ENCODE measurements at places on chromosomes 16 and 17.

DNA sequence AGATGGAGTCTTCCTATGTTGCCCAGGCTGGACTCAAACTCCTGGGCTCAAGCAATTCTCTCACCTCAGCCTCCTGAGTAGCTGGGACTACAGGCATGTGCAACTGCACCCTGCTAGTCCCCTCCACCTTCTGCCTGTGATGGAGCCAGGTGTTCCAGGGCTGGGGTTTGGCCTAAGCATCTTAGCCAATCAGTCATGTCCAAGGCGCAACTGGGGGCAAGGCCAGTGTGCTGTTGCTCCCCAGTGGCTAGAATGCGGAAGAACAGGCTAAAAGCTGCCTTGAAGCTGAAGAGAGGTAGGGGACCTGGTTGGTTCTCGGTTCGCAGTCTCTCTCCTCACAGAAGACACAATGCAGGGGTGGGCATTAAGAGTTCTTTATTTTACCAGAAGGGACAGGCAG lies 18.6 kb downstream of the FLOT2 start:
- no peak for DNase-seq

GRCh38 chr17:80257716-80258213 lies 2.9 kb upstream of the RNF213 start:
- no peak for DNase-seq

GRCh38 chr16:69469807-69470561 lies 45.6 kb downstream of the CYB5B start:
- DNase-seq: peak; percentile 69

- no peak for DNase-seq
These were observed 26.1 kb upstream of the TOB1 start for GRCh38 chr17:50892101-50892776.

DNA sequence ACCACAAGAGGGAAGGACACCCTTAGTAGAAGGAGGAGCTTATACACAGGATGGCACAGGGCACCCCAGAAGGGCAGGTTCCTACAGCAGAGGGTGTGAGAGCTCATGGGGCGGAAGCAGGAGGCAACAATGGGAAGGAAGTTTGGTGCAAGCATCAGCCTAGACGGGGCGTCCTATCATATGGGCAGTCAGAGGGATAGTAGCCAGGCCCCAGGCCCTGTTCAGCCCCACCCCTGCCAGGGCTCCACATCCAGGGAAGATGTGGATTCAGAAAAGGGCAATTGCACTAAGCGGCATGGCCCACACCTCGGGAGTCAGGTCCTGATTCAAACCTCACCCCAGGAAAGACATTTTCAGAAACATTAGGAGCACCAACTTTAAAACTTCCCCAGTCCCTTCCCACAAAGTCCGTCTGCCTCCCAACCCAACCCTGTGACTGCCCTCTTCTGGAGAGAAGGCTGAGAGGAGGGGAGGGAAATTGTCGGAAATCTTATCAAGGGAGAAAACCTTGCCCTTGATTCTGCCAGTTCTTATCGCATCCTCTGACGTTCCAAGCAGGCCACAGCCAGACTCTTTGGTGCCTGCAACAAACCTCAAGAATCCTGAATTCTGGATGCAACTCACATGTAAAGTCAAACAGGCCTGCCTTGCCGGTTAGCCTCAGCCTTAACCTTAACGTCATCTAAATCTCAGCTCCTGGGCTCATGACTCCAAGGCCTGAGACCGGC lies 198.8 kb upstream of the CDH5 start:
- DNase-seq: no peak

GRCh38 chr17:42843358-42843934 lies 934 bp upstream of the AOC2 start:
- DNase-seq: no peak

DNA sequence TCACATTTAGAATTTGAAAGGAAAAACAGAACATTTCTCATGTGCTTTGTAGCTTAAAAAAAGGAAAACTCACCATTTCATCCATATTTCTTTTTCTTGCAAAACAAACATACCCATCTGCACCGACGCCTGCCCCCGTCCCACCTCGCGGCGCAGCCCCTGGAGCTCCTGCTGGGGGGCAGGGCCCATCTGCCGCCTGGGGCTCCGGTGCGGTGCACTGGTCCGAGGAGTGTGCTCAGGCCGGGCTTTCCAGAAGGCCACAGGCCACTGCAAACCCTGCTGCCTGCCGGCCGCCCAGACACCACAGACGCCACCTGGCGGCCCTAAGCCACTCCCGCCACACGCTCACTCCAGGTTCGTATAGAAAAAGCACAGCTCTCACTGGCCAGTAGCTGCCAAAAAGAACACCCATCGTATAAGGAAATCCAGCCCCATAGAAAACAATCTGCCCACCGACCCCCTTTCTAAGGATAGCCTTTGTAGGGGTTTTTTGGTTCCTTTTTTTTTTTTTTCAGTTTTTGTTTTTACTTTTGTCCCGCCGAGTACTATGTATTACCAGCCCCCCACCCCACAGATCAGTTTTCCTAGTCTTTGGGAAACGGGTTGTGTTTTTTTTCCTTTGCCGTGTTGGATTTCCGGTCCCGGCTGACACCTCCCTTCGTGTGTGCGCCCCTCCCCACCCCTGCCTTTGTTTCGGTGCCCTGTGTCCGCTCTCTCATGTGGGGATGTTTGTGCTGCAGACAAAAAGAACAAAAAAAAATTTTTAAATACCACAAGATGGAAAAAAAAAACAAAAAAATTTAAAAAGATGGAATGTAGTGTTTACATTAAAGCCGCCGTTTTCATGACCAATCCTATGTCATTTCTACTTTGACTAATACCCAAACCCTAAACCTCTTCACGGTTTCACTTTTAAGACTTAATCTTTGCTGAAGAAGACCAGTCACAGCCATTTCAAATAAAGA lies 68.8 kb downstream of the AMFR start:
- DNase-seq: peak; percentile 28

GRCh38 chr16:84806256-84806889 lies 13.4 kb upstream of the CRISPLD2 start:
- DNase-seq: peak; percentile 50

DNA sequence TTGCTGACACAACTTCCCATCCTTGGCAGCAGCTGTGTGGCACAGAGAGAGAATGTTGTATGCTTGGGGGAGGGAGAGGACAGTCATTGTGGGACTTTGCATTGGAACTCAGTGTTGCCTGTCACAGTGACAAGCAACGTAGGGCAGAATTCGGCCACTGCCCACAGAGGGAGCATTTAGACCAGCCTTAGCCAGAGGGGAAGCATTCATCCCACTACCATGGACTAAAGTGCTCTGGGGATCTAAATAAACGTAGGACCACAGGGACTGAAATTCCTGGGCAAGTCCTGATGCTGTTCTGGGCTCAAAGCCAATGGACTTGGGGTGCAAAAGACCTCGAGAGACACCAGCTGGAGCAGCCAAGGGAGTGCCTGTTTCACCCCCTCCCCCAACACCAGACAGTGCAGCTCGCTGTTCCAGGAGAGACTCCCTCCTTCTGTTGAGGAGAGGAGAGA lies 44.9 kb downstream of the ABCA8 start:
- DNase-seq: no peak

DNA sequence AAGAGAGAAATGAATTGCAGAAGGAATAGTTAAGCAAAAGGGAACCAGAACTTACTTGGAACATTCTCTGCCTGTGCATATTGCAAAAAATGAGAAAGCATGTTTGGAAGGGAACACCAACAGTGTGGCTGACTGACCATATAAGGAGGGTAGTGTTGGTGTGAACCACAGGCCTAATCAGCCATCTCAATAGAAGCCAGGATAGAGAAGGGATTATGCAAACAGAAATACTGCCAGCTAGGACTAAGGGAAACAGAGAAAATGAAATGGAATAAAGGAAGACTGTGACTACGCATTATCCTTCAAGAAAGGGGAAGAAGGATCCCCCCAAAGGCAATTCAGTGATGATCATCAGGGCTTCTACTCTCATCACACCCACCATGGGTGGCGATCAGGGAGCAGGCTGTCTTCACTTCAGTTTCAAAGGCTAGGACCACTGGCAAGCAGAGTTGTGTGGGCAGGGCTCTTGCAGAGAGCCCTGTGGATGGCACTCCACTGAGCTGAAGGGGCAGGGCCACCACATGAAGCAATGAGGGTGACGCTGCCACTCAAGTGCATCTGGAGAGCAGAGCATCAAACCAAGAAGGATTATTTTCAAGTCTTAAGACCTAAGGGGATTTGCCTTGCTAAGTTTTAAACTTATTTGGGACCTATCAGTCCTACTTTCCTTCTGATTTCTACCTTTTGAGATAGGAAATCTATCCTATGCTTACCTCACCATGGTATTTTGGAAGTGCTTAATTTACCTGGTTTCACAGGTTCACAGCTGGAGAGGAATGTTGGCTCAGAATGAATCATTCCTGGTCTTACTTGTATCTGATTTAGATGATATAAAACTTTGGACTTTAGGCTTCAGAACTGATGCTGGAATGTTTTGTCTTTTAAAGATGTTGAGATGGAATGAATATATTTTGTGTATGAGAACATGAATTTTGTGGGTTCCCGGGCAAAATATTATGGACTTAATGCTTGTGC lies 140.5 kb downstream of the SSH2 start:
- DNase-seq: no peak

- no peak for DNase-seq
These were observed 702 bp downstream of the TENT4B start for GRCh38 chr16:50153596-50154419.

DNA sequence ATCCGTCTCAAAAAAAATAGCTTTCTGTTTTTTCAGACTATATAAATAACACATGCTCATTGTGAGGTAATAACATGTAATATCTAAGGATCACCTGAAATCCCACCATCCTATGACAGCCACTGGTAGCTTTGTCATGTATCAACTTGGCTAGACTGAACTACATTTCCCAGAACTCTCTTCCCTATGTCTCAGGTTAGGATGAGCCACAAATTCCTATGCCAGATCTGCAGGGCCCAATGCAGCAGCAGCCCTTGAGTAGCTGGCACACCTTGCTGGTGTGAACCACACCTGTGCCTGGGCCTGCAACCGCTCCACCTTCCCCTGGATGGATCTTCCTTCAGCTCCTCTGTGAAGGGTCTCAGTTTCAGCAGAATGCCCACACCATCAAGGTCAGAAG lies 28.1 kb downstream of the OGFOD1 start:
- DNase-seq: no peak

DNA sequence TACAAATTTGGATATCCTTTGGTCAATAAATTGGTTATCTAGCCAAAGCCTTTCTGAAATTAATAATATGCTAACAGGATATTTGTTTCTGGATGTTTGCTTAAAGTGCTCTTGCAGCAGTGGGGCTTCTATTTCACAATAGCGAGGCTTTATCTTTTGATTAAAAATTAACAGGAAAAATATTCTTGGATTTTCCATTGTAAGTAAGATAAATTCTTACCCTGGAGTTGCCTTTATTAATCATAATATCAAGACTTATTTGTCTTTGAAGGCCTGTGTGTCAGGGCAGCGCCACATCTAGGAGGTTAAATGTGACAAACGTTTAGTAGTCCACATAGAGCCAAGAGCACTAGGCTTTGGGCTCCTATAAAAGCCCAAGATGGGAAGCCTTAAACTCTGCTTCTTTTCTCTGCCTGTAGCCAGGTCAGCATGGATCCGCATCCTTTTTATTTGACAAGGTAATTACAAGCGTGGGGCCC lies 5.3 kb downstream of the TMEM97 start:
- DNase-seq: no peak

DNA sequence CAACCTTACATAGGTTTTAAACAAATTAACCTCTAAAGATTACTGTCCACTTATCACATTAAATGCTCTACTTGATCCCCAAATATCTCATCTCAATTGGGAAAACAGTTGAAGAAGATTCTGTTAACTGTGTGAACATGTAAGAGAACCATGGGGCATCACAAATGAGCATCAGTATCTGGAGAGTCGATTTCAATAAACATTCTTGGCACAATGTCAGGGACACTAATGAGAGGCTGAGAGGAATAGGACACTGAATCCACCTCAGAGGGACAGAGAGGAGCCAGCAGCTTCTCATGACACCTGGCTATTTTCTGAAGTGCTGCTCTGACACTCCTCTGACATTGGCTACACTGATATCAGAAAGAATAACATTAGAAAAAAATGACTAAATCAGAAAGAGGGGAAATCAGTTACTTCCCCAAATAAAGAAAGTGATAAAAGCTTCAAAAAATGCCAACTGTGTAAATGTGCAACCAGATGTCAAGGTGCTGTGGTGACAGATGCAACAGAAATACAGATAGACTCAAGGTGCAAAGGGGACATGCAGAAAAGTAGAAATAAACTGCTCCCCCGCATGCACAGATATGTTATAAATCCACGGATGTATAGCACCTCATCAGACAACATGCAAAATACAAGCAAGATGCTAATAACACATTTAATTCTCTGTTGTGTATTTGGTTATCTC lies 67.4 kb downstream of the SNX11 start:
- DNase-seq: no peak

- DNase-seq: no peak
These were observed 120.6 kb upstream of the RPL38 start for GRCh38 chr17:74082886-74083285.

- DNase-seq: no peak
These were observed 30.1 kb upstream of the ABCC1 start for GRCh38 chr16:15919331-15919730.

- no peak for DNase-seq
These were observed 55.6 kb downstream of the CYLD start for GRCh38 chr16:50797456-50797855.

- DNase-seq: no peak
These were observed 2.0 kb upstream of the CCDC42 start for GRCh38 chr17:8746501-8747236.

- no peak for DNase-seq
These were observed 586 bp downstream of the CACNG1 start for GRCh38 chr17:67044940-67045339.

- no peak for DNase-seq
These were observed 67.7 kb downstream of the KATNIP start for GRCh38 chr16:27617665-27618064.

Measured in bone marrow (tissue), 2 donors.